ENCODE measurements at places on chromosomes 13 and 19. TPM values are rescaled to one million over a fixed set of nuclear protein-coding genes. Genes with fewer than 3 reads are reported as not detected.

GRCh38 chr19:58428617-58429016 is 11.3 kb downstream of the ZNF132 start:
- DNase-seq: no peak

DNA sequence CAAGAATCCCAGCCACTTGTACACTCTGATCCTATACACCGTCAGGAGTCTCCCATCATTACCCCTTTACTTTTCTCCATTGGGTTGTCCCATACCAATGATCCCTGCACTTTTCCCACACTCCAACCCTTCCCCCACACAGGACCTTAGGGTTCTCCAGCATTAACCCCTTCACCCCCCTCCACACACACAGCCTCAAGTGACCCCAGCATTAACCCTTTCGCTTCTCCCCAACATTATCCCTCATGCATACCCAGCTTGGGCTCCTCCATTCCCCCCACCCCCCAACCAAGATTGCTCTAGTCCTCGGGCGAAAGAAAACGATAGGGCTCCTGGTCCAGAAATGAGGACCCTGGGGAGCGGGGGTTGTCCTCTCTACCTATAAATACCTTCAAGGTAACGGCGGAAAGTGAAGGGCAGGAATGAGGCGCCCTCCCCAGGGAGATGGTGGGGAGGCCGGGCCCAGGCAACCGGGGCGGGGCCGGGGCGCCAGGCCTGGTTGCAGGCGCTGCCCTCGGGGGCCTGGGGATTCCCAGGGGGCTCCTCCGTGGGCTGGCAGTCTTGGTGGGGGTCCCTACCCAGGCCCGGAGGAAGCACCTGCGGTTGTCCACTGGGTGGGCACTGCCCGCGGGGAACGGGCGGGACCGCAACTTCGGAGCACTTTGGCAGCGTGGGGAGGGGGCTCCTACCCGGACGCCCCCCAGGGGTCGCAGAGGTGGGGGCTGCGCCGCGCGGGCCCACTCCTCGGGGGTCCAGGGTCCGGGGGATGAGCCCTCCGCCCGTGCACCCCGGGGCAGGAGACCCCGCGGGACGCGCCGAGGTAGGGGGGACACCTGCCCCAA is 757 bp downstream of the WIZ start:
- DNase-seq: no peak

DNA sequence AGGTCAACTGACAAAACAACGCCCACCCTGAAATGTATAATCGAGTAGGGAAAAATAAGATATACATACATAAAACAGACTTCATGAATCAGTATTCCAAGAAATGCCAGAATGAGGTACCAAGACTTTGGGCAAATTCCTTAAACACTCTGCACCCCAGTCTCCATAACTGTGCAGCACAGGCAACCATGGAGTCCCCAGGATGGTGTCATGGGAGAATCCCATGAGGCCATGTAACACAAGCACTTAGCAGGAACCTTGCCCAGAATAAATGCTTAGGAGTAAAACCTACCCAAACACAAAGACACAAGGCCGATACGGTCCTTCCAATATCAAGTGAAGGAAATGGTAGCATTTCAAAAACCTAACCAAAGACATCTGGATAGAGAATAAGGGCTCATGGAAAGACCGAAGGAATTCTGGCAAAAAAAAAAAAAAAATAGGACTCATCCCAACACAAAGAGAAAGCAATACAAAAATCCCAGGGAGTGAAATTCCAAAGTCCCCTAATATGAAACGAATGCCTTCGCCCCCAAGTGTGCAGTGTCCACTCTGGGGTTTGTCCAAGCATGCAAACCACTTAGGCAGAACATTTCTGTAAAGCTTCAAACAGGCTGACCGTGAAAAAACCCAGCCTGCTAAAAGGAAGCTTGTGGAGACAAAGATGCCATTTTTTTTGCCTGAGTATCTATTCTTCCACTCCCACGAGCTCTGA is 11.1 kb downstream of the ZC3H4 start:
- DNase-seq: no peak

DNA sequence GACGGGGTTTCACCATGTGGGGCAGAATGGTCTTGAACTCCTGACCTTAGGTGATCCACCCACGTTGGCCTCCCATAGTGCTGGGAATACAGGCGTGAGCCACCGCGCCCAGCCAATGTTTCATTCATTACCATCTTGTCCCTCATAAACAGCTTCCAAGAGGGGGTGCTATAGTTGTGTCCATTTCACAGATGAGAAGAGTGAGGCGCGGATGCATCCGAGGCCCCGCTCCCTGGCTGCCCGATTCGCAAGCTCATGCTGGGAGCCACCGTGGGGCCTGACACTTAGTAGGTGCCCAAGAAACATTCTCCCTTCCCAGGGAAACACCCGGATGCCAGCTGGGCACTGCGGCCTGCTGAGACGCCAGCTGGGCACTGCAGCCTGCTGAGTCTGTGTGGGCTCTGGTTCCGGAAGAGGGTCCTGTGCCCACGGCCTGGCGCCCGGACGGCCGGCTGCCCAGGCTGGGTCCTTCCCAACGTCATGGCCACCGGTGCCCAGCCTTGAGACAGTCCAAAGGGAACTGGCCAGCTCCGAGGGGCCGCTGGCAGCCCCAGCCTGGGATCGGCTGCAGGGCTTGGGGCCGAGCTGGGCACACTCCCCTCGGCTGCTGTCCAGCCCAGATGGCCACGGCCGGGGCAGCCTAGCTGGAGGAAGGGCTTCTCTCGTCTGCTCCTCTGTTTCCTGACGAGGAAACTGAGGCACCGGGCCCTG is 54.7 kb downstream of the NFIC start:
- DNase-seq: no peak

GRCh38 chr19:18789883-18790565 is 1.1 kb downstream of the COMP start:
- DNase-seq: no peak

EPSTI1 gene
- polyA plus RNA-seq: 1.5 TPM

DNA sequence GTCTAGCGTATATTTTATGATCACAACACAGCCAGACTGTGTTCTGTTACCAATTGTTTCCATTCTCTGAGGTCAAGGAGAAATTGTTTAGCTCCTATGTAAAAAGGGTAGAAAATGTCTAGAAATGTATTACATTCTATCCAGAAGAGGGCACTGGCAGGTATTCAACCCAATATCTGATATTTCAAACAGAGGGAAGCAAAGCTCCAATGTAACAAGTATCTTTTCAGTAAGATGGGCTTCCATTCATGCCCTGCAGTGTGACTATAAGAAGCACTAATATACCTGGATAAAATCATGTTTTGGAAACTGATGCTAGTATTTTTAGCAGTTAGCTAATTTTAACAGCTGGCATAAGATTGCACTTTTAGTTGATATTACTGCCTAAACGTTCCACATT is 312.7 kb downstream of the FGF14 start:
- DNase-seq: no peak

DNA sequence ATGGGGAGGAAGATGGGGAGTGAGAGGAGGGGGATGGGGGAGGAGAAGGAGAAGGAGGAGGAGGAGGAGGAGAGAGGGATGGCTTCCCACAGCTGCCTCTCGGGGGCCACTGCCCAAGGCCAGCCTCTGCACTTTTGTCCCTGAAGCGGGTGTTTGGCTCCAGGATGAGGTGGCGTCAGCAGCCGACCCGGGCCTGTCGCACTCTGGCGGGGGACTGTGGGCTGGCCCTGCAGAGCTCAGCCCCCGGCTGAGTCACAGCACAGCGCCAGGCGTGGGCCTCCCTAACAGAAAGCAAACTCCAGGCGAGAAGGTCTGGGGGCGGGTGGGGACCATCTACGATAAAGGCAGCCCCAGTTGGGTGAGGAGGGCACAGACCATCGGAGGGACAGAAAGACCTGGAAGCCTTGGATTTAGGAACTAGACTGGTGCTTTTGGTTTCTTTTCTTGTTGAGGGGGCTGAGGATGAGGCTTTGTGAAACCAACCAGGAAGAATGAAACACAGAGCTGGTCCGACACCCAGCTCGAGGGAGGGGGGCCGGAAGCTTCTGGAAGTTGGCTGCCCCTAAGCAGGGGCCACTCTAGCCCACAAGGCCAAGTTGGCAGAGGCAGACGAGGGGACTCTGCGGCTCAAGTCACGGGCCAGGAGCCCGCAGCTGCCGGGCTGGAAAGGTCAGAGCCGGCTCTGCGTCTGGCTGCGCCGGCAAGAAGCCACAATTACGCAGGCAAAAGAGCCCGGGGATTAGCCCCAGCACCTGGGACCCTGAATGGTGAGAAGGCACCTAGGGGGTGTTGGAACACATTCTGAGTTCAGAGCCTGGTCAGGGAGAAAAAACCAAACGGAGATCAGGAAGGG is 18.2 kb downstream of the LSM4 start:
- DNase-seq: no peak

- no peak for DNase-seq
Observed at GRCh38 chr13:95485518-95486144, 66.9 kb upstream of the CLDN10 start.

DNA sequence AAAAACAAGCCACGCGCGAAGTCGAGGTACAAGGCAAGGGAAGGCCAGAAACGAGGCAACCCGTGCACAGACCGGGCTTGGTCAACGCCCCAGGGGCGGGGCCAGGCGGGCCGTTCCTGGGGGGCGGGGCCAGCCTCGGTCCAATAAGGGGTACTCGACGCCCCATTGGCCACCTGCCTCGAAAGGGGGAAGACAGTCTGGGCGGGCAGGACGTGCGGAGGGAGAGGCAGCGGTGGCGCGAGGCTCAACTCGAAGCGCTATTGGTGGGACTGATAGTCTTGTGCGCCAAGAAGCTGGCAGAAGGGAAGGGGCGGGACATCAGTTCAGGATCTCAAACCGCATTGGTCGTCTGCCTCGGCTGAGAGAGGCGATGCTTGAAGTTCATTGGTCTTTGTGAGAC is at the start of gene LYPD4:
Gene LYPD4 (minus strand): TSS at position 83 of the 400 bp plus-strand sequence. CDS start 5,398 bp downstream, outside the sequence.
- DNase-seq: no peak

SIGLEC7 gene
- polyA plus RNA-seq: 0.37 TPM

GRCh38 chr13:42409075-42409474 is 137.1 kb downstream of the AKAP11 start:
- no peak for DNase-seq

GRCh38 chr13:50644081-50644871 is 199.2 kb downstream of the DLEU7 start:
- no peak for DNase-seq

ZNF701 gene
- polyA plus RNA-seq: 8.6 TPM
